ENCODE measurements at places on chromosomes 3 and 15. TPM values are rescaled to one million over a fixed set of nuclear protein-coding genes. Genes with fewer than 3 reads are reported as not detected.

PSTPIP1 gene
- 3.5 TPM for total RNA-seq

CATSPER2 gene
- 1.2 TPM for total RNA-seq

GHRL gene
- total RNA-seq = 0.25 TPM

DNA sequence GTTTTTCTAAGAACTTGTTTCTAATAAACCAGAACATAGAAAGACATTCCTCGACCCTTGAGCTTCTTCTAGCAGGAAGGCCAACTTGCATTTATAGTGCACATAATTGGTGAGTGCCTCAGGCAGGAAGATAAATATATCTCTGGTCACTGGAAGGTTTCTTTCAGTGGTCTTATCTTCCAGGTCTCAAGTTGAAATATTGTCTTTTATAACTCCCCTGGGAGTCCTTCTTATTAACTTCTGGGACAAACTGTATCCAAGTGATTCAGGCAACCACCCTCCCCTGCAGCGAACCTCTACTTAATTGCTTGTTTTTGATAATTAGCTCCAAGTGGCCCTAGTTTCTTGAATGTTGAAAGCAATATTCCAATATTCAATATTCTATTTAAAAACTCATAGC lies 346.8 kb upstream of the GOLIM4 start:
- DNase-seq = no peak

DNA sequence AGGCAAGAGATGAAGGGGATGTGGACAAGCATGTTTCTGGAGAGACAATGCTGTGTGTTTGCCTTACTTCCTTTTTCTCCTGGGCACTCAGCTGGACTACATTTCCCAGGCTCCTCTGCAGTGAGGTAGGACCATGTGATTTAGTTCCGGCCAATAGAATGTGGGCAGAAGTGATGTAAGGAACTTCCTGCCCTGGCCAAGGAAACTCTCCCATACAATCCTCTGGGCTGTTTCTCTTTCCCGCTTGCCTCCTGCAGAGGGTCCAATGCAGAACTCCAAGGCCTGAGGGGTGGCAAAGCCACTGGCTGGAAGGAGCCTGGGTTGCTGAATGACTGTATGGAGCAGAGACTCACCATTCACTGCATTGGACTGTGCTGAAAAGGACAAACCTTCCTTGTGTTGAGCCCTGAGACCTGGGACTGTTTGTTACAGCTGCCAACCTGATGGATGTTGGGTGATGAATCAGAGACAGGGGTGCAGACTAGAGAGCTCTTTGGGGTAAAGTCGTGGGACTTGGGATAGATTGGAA lies 82.7 kb upstream of the SLC6A6 start:
- no peak for DNase-seq

DNA sequence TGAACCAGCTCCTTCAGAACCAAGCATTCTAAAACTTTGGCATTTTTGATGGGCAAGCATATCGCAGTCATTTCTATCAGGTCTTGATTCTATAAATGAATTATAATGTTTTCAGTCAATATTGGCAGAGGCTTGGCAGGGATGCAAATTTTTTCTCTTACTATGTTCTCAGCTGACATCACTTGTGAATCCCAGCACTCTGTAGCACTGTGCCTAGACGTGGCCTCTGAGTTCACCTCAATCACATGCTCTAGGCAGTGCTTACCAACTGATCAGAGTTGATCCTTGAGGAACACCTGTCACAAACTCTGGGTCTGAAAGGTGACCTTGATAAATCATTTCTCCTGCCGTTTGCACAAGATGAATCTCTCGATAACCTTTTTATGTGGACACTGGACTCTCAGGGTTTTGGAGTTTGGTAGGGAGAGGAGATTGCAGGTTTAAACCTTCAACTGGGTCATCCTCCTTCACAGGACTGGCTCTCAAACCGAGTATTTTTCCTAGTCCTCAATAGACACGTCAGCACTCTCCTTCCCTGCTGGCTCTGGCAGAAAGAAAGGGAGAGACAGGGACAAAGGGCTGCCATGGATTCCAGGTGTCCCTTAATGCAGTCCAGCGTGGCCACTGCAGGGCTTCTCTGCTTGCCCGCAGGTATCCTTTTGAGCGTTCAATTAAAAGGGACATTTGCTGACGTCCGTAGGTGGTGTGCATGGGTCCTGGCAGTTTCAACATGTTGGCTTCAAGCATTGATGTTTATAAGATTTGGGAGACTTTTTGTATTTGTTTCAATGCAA lies 222.3 kb upstream of the CMC1 start:
- no peak for DNase-seq
